Cortex of kidney (tissue), 1 donor: ENCODE measurements at places on chromosomes 2 and 18.

DNA sequence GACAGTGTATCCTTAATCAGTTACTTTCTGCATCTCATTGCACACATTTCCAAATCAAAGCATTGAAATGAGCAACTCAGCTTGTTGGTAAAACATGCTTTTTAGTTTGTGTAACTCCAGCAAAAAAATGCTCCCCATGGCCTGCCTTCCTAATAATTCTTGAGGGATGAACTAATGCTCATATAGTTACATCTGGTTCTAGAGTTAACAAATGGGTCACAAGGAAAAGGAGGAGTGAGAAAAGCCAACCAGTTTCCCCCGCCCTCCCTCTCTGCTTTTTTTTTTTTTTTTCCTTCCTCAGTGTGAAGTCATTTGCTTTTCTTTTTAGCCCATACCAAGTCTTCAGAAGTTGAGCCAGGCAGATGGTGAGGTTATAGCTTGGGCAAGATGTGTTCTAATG, 231.7 kb downstream of the MTX2 start:
- no peak for DNase-seq

- DNase-seq, result no peak
Measured at GRCh38 chr2:138058427-138058826, 94.2 kb downstream of the HNMT start.

DNA sequence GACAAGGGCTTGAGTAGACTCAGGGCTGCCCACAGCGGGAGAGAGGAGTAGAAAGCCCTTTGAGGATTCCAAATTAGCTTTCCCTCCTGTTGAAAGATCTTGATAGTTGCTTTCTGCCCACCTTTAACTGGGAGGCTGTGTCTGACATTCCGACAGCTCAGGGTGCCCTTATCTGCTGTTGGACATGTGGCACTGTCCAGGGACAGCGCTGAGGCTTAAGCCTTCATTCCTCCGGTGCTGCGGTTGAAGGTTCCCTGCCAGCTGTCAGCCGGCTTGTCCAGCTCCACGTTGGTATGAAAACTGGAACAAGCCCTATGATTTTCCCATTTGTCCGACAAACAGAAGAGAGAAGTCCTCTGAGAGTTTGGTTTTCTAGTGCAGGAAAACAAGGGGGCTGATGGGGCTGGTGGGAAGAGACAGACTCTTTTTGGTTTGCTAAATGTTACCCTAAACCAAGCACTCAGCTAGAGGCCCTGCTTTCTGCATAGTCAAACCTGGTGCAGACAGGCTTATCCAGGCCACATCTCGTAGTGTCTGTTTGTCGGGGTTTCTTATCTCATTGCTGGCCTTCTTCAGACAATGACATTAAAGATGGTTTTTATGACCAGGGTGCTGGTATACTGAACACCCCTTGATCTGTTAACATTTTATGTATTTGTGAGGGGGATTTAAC, 24.5 kb downstream of the GREB1 start:
- no peak for DNase-seq

DNA sequence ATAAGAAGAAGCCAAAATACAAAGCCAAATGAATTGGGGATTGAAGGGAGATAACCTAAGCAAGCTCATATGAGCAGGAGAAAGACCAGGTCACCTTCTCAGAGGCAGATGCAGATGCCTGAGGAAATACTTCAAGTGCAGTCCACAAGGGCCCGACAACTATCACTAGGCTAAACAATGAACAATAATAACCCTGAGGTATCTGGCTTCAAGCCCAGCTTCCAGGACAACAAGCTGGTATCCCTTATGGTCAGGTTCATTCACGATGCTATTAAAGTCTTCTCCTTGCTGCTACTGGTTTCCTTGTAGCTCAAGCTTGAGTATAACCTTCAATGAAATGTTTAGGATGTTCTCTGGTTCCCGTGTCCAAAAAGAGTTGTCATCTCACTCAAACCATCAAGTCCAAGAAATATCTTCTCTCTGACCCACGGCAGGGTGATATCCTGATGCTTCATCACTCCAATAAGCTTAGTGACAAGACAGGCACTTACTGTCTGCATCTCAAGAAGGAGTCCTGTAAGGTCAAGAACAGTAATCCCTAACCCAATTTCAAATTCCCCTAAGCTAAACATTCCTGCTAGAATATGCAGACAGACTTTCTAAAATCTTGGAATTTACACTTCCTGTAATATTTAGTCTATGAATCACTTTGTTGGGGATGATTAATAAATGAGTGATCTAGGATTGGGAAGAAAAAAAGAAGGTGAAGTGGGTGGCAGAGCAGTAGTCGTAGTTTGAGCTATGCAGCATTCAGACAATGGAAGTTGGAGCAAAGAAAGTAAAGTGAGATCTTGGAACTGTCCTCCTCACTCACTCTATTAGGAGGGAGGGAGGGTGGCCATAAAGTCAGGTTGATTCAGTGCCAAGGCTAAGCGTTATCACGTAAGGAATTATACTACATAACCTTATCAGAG, 33.1 kb downstream of the CHN1 start:
- no peak for DNase-seq

GRCh38 chr2:41540272-41540998, 507.4 kb upstream of the PKDCC start:
- DNase-seq, result no peak

DNA sequence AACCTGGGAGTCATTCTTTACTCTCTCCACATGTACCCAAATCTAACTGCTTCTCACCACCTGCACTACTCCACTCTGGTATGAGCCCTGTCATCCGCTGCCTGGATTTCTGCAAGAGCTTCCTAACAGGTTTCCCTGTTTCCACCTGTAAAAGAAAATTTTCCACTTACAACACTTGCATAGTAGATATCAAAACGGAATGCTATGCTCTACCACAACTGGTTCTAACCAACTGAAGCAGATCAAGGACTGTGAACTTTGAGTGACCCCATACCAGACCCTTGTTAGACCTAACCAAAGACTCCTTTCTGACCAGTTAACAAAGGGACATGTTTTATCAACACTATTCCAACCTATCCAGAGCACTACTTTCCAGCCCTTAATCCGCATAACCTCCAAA, 3.8 kb upstream of the TMEM131 start:
- DNase-seq, result no peak

DNA sequence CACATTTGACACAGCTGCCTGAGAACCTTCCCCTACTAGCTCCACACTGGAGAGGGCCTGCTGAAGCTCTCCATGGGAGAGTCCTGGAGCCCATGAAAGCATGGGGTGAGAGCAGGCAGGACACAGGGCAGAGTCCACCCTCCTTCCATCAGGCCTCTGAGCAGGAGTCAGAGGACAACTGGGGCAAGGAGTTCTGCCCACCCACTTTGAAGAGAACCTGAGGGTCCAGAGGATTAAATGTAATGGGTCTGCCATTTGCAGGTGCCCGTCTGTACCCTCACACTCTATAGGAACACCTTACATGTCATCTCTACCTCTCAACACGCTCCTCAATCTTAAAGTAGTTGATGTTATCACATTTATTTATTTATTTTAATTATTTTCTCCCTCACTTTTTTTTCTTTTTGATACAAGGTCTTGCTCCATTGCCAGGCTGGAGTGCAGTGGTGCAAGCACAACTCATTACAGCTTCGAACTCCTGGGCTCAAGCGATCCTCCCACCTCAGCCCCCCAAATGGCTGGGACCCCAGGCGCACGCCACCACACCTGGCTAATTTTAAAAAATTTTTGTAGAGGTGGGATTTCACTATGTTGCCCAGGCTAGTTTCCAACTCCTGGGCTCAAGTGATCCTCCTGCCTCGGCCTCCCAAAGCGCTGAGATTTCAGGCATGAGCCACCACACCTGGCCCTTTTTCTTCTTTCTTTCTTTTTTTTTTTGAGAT, 10.2 kb downstream of the ADRA2B start:
- DNase-seq, result no peak

DNA sequence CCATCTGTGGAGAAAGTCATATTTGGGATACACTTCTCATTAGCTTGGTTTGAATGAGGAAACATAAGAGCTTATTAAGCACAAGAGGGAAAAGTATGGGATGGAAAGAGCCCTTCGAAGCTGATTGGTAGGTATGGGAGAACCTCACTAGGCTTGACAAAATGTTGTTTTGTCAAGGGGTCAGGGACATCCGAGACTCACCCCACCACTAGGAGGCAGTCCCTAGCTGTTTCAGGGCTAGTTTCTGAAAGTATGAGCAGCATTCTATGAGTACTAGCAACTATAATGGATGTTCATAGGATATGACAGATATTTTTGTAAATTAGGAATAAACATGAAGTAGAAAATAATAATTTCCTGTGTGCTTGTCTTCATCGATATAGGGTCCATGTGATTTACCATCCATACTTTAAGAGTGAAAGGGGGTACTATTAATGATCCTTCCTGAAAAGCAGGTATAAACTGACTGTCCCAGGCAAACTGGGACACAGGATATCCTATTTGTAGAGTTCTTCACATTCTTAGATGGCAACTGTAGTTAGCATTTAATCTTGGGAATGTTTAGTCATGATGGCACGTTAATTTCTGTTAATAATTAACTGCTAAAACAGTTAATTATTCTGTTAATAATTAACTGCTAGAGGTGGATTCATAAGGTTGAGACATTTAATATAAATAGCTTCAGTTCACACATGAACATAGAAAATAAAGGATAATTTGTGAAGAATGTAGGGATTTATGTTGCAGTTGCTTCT, 28.4 kb downstream of the OTX1 start:
- DNase-seq, result no peak

DNA sequence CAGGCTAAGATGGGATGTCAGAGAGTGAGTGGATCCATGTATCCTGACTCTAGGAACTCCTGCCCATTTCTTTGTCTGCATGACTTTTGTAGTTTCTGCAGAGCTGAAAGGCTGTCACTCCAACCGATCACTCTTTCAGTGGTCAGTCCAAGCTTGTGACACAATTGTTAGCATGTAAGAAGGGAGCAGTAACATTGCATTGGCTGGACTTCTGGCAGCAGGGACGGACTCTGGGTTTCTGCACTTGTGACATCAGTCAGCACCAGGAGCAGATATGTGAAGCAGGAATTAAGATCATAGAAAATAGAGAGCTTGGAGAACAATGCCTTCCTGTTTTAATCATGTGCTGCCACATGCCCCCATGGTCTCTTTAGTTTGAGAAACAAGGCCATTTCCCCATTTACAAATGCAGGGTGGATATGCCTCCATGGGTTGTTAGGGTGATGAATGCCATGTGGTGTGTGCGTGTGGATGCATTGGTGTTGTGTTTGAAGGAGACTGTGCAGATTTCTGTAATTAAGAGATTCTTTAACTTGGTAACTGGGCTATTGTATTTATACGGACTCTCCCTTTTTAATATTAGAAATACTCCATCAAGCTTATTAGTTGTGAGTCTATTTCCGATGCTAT, 214.3 kb upstream of the EPHA4 start:
- DNase-seq, result no peak

DNA sequence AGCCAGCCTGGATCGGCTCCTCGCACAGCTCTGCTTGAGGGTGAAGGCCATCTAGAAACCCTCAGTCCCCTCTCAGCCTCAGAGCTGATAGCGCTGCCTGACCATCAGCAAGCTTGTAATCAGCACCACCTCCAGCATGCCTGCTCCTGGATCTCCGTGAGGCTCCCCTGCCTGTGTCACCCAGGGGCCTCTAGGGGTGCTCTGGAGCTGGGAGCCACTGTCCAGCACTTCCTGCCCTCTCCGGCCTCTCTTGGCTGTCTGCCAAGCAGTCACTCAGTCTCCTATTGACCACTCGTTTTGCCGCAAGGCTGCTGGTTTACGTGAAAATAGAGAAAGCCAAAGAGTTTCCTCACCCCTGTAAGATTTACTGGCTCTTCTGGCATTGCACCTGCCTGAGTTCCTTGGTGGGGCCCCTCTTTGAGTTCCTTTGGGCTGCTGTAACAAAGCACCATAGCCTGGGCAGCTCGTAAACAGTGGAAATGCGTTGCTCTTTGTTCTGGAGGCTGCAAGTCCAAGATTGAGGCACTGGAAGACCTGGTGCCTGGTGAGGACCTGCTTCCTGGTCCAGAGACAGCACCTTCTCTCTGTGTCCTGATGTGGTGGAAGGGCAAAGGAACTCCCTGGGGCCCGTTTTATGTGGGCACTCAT, 17.9 kb downstream of the CAPN10 start:
- no peak for DNase-seq

DNA sequence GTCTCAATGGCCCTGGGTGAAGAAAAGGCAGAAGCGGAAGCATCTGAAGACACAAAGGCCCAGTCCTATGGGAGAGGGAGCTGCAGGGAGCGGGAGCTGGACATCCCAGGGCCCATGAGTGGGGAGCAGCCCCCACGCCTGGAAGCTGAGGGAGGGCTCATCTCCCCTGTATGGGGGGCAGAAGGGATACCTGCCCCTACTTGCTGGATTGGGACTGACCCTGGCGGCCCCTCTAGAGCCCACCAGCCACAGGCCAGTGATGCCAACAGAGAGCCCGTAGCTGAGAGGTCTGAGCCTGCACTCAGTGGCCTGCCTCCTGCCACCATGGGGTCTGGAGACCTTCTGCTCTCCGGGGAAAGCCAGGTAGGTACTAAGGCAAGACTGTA, 13.2 kb downstream of the CEP68 start:
- DNase-seq, result no peak

DNA sequence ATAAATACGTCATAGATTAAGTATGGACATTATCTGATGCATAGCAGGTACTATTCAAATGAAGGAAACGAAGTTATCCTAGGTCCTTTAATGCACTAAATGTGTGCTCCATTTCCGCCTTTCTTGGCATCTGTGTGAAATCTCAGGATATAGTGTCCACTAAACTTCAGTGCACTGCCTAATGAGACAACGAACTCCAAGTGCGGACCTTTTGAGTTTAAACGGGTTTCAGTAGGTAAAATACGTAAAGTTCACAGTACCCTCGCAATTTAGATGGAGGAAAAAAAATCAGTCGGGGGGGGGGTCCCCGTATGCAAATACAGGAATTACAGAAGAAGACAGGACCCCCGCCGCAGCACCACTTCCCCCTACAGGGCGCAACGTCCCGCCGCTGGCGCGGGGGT, 729 bp upstream of the REL start:
- no peak for DNase-seq
